ENCODE measurements at places on chromosomes 16 and 17.

GRCh38 chr17:42591411-42591810, 13.9 kb upstream of the PSMC3IP start:
- no peak for DNase-seq

GRCh38 chr17:20281860-20282259, 185.5 kb downstream of the LGALS9B start:
- DNase-seq, result no peak

DNA sequence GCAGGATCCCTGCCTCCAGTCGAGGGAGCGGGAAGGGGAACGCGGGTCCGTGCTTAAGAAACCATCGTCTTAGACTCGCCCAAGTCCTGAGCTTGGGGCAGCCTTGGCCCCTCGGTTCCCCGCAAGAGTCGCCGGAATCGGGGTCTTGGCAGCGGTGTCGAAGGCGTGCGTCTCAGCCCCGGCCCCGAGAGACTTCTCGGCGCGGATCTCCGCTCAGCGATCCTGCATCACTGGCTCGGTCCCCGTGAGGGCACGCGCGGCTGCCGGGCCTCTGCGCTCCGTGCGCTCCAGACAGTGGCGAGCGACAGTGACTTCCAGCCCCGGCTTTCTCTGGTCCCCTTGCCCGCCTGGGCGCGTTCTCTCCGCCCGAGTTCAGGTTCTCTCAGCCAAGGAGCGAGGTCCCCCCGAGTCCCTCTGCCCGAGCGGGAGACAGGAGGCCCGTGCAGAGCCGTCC, 380 bp downstream of the HS3ST3A1 start:
- DNase-seq, result no peak

DNA sequence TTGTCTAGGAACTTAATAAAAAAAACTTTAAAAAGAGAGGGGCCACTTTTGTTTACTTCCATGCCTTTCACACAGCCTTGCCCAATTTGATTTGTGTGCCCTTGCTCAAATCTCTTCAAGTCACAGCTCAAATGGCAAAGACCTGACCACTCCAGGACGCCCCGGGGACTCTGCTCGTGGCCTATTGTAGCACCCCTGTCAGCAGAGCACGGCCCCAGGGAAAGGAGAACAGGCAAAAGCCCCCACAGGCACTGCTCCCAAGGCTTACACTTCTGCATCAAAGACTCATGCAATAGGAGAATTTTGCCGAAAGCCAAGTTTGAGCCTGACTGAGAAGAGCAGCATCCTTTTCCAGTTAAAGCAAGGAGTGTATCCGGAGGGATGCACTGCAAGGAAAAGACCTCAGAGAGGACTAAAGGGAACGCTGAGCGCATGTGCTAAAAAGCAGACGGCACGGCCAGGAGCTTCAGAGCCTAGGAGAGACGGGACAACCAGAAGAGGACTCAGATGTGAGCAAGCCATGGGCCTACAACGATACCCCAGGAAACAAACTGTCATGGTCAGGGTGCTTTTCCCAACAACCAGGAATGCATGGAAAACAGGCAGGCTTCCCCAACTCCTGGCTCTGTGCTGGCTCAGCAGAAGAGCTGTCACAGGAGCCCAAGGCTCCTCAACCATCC, 8.2 kb downstream of the CREBBP start:
- DNase-seq, result no peak

- DNase-seq, result no peak
Measured at GRCh38 chr17:2563543-2563942, 29.9 kb upstream of the PAFAH1B1 start.

GRCh38 chr17:5283571-5284315, 1.7 kb downstream of the RABEP1 start:
- DNase-seq, result no peak

DNA sequence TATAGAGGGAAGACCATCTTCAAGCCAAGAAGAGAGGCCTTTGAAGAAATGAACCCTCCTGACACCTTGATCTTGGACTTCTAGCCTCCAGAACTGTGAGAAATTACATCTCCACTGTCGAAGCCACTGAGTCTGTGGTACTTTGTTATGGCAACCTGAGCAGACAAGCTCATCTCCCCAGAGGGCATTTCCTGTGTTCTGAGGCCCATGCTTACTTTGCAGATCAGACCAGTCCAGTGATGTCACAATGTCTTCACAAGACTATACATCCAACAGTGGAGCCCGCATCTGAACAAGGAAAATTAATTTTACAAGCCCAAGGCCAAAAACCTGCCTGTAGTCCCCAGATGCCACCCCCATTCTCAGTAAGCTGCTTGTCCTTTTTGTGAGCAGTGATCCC, 14.8 kb upstream of the C17orf113 start:
- no peak for DNase-seq

DNA sequence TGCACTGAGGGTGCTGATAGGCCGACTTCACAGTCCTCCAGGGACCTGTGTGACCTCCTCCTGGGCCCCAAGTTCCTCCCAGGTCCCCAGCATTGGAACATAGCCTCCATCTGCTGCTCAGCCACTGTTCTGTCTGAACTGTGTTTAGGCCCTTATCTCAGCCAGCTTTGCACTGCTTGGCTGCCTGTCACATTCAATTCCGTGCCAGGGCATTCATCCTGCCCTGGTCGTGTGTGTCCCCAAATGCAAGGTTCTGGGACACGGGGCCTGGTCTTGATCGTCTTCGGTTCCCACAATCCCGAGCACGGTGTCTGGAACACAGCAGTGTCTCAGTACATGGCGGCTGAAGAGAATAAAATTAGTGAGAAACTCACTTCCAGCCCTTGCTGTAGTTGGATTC, 69.9 kb upstream of the NFAT5 start:
- no peak for DNase-seq

DNA sequence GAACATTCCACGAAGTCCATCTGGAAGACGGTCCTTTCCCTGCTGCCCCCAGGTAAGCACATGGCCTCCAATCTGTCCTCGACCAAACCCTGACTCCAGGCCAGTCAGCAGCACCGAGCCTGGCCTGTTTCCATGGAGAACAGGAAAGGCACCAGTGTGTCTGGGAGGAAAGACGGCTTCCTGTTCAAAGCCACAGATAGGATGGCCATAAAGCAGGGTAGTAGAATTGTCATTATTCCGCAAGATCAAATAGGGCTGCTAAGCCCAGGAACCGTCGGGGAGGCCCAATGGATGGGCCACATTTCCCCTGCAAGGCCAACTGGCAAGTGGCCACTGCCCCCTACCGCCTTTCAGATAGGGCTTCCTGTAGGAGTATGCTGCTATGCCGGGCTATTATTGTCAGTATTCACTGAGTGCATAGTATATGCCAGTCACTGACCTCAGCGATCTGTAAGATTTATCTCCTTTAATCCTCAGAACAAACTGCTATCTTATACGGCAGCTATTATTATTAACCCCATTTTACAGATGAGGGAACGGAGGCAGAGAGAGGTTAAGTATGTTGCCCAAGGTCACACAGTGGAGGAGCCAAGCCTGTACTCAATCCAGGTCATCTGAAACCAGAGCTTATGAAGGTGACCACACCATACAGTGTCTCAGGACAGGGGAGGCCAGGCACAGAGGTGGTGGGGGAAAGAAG, 23.0 kb upstream of the PLCG2 start:
- DNase-seq, result no peak

DNA sequence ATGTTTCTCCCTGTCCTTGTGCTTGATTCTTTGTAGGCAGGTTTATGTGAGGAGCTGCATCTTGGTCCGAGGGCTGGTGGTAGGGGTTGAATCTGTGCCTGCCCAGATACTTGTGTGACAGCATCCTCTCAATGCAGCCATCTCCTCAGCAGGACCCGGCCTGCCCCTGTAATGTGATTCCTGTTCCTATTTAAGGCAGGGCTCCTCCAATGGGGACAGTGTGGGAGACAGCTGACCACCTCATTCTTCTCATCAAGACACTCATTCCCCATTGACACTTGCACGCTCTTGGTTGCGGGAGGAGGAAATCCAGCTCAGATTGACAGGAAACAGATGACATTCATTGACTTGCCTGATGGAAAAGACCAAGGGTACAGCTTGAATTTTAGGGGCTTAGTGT, 384.5 kb downstream of the CPPED1 start:
- DNase-seq, result no peak

DNA sequence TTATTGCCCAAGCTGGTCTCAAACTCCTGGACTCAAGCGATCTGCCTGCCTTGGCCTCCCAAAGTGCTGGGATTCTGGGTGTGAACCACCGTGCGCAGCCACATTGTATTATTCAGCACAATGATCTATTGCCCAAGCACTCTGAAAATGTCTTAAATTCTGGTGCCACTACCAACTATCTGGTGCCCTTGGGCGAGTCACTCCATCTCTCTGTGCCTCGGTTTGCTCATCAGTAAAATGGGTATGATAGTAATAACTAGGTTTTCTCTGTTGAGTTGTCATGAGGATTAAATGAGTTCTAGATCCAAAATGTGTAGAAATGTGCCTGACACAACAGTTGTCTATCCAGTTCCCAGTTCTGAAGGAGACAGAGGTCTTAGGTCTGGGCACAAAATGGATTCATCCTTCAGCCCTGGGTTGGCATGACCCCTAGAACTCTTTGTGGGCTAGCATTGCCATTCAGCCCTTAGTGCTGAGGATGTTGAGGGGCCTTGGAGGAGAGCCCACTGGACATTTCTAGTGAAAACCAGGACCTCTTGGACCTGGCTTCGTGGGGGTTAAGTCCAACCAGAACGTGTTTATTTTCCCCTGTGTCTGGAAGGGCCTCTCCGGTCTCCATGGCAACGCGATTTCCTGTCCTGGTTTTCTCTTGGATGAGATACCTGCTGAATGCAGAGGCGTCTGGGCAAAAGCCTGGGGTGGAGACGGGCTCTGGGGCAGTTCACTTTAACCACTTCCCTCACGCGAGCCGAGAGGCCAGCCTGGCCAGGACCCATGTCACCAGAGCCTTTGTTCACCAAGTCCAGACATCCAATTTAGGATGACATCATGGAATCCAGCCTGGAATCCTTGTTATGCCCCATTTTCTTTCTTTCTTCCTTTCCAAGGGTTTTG, 43.7 kb upstream of the TNRC6A start:
- DNase-seq, result peak; percentile 32

DNA sequence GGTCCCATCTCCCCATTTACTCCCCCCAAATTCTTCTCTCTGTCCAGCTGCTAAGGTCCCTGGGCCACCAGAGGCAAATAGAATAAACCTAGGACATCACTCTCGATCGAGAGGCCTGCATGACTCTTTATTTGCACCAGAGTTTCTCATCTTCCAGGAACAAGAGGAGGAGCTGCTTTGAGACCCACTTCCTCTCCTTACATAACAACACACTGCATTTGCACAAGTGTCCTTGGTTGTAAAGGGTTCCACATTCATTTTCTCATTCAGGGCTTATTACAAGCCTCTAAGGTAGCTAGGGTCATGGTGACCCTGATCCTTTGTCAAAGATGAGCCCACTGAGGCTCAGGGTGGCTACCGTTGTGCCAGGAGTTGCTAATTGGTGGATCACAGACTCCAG, 38.1 kb upstream of the RHOT1 start:
- DNase-seq, result no peak

- DNase-seq, result no peak
Measured at GRCh38 chr17:50396261-50397110, 837 bp downstream of the LRRC59 start.

- DNase-seq, result no peak
Measured at GRCh38 chr17:8012996-8013640, 10.7 kb downstream of the GUCY2D start.

DNA sequence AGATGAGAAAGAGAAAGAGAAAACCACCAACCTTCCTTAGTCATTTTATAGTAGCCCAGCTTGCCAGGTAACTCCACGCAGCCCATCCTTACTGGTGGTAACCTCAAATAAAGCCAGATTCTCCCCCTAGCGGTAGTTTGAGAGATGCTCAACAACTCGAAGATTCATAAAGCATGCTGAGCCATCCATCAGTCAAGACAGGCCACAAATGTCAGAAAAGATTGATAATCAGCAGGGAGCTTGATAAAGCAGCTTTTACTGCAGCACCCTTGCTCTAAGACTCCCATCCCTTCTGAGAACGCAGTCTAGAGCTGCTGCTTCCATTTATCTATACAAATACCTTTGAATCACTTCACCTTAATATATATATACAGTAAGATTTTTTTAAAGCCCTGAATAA, 451.5 kb upstream of the HSBP1 start:
- DNase-seq, result peak; percentile 53

DNA sequence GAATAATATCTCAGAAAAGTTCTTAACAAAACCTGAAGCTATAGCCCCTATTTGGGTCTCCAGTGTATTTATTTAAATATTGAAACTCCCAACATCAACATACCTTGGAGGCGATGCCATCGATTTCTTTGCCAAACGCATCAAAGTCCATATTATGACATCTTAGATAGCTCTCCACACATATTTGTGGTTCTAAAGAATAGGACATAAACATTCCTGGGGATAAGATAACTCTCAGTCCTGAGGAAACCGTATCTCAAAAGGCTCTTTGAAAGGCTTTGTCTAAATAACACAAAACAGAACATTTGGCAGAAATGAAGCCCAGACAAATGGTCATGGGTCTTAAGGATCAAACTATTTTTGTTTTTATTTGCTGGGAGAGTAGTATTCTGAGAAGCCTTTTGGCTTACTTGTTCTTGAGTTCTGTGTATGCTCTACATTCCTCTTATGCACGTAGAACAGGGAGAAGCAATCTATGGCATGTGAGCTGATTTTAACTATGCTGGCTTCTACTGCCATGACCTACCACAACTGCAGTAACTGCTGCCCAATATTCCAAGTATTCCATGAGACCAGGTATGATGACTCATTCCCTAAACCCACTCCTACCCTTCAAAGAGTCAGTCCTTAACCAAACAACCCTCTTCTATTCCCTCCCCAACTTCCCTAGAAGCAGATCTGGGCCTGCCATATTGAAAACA, 279.0 kb upstream of the ZFHX3 start:
- no peak for DNase-seq

DNA sequence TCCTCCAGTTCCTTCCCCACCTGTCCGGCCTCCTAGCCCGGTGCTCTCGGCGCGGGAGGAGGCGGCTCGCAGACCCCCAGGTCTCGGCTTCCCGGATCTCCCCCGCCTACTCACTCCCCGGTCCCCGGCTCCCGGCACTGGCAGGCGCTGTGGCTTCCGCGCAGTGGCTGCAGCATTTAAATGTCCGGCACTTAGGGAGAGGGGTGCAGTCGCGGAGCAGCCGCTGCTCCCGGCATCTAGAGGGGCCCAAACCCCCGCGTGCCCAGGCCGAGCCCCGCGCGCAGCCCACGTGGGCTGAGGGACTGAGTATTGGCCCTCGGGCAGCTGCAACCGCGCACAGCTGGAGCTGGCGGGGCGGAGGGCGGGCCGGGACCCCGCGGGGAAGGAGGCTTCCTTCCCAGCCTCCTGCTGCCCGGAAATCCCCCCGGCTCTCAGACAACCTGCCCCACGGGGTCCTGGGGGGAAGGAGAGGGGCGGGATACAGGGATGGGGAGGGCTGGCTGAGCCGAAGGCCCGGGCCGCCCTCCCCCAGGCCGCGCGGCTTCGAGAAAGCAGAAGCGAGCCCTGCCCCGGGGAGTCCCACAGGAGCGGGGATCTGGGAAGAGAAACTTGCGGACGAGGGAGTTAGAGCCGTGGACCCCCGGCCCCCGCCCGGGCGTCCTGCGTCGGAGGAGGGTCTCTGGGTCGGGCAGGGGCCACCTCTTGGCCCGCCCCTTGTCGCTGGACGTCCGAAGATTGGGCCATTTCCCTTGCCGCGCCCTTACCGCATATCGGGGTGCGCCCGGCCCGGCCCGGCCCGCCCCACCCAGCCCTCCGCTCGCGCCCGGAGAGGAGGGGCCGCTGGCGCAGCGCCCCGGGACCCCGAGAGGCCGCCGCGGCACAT, at the start of gene MMP25:
MMP25 (plus strand) TSS at position 804 of the 883 bp plus-strand sequence. CDS start 357 bp downstream, outside the sequence.
- DNase-seq, result no peak

GRCh38 chr17:45784293-45784740, at the start of gene CRHR1:
Gene CRHR1 (plus strand): TSS chr17:45784320. CDS start chr17:45784545, 225 bp downstream.
- DNase-seq, result no peak

All from NCI-H1092 (cell line).